ENCODE measurements at places on chromosomes 16 and 17.

GRCh38 chr16:82157836-82158235 lies 12.2 kb downstream of the MPHOSPH6 start:
- DNase-seq: no peak

DNA sequence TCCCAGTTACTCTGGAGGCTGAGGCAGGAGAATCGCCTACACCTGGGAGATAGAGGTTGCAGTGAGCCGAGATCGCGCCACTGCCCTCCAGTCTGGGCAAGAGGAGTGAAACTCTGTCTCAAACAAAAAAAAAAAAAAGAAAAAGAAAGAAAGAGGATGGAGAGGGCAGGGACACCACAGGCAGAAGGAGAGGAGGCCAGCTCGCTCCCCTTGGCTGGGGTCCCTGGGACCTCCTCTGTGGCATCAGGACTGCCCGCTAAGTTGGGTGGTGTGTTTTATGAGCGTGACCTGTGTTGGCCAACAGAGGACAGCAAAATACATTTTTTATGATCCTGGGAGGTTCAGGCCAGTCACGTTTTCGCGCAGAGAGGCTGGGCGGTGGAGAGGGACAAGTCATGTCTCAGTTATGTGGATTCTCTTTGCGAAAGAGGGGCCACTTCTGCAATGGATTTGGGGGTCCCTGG lies 229.6 kb downstream of the MRTFB start:
- no peak for DNase-seq

- no peak for DNase-seq
Observed at GRCh38 chr17:47792979-47793378, 28.6 kb downstream of the OSBPL7 start.

- no peak for DNase-seq
Observed at GRCh38 chr16:49474741-49475140, 101.1 kb downstream of the C16orf78 start.
